Adipocyte (in vitro differentiated cells): ENCODE measurements at places on chromosomes 4 and X.

GRCh38 chrX:63746278-63746677, 38.7 kb downstream of the ARHGEF9 start:
- no peak for DNase-seq

DNA sequence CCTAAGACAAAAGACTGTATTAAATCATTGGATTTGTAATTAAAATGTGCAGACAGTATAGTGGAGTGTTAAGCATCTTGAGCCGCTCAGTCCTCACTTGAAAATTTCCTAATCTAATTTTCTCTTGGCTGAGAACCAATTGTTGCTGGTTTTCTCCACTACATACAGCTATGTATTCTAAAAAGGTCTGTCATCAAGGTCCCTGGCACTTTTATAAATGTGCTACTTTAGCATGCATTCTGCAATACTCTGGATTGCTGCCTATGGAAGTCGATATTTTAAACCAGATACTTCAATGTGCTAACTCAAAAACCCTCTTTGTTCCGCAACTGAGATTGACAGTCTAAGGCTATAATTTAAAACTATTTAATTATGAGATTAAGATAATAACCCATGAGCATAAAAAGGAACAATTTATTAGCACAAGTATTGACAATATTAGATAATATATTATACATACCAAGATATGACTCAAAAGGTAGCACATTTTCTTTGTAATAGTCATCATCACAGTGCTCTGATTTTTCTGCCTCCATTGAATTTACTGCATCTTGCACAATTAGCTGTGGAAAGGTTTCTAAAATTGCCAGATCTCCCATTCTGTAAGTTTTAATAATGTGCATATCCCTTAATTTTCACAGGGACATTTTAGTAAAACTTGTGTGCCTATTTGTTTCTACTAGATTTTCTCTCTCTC, 815.1 kb downstream of the ADGRL3 start:
- peak; percentile 1 for DNase-seq

DNA sequence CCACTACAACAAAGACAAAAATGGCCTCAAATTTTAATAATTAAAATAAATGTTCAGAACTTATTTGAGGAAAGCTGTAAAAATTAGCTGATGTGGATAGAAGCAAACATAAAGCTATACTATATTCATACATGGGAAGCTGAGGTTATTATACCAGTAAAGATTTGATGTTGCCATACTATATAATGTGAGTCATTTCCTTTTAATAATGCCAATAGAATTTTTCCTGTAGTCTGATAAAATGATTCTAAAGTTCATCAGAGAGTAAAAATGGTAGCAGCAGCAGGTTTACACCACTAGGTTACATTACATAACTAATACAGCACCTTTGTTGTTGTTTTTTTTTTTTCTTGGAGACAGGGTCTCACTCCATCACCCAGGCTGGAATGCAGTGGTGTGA, 45.5 kb upstream of the CYP2U1 start:
- no peak for DNase-seq

DNA sequence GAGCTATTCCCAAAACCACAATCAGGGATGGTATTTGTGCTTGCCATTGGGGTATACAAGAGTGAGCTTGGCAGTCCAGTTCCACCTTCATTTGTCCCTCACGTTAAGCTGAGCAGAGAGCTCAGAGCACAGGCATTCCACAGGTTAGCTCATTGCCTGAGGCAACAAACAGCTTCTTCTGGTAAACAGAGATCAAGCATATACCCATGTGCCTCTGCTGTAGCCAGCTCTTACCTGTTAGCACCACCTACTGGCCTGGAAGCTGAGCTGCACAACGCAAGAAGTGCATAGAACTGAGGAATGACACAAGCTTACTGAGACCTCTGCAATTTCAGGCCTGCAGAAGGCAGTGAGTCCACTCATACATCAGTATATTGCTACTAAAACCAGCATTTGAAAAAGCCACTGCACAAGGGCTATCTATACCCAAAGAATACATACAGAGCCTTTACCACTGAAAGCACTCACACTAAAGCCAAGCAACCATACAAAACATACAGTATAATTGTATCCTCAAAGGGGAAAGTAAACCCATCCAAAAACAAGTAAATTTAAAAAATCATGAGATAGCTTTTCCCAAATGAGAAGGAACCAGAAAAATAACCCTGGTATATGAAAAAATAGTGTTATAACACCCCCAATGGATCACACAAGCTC, 258.3 kb upstream of the GABRA2 start:
- no peak for DNase-seq

DNA sequence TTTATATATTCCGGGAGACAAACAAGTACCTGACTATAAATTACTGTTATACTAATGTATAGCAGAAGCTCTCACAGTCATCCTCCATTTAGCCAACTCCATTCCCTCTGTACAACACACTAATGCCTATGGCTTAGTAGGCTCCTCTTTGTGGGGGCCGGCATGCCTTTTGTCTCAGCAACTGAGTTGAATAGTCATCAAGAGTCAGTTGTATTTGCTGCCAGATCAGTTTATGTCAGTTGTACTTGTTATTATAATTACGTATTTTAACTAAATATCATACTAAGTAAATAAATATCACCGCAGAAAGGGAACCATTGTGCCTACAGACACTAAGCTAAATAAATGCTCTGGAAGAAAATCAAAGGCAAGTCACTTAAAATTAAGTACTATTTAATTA, 9.9 kb downstream of the PRMT9 start:
- peak; percentile 36 for DNase-seq

DNA sequence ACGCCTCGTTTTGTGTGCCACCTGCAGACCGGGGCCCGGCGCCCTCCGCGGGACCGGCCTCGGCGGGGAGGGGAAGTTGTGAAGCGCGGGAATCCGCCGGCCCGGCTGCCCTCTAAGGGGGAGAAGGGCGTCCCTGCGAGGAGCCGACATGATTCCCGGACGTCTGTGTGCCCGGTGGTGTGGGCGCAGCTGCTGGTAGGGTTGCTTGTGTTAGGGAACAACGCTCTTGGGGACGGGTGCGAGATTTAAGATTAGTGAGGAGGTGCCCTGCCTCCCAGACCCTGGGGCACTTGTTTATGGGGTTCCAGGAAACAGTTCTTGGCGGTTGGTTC, 627 bp downstream of the CDKN2AIP start:
- DNase-seq, result peak; percentile 61

GRCh38 chrX:21943460-21944135, 3.1 kb downstream of the SMS start:
- peak; percentile 57 for DNase-seq

- DNase-seq, result peak; percentile 96
Measured at GRCh38 chr4:88823058-88823919, 125.7 kb upstream of the NAP1L5 start.
